ENCODE measurements at places on chromosomes 4 and X. TPM values are rescaled to one million over a fixed set of nuclear protein-coding genes. Genes with fewer than 3 reads are reported as not detected.

HPGDS gene
- not detected for total RNA-seq

DCUN1D4 gene
- 23.3 TPM for total RNA-seq

DNA sequence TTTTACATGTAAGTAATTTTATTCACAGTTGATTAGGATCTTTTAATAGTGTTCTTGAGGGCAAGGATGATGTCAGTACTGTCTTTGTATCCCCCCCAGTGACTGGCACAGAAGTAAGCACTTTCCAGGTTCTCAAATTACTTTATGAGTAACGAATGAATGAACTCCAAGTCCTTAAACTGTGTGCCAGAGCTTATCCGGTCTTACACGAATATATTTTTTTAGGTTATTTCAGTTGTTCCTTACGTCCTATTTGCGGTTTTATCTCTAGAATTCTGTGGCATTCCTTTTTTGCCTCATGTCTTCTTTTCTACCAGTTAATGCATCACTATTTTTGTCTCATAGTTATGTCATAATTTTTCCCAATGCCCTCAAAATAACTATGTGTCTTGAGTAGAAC, 106.9 kb upstream of the MID1IP1 start:
- peak; percentile 78 for DNase-seq

DNA sequence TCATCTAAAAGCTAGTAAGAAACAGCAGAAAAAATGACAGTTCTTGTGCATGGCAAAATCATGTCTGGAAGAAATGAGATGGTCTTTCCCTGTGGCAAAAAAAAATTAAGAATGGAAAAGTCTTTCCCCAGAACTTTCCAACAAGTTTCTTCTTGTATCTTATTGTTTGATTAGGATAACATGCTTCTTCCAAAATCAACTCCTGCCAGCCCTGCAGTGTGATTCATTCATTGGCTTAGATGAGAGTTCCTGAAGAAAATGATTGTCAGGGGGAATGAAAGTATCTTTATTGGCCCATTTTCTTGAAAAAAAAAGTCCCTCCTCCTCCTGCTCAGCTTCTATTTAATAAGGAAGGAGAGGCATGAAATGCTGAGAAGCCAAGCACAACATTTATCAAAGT, 407.7 kb downstream of the ARAP2 start:
- DNase-seq, result no peak

DNA sequence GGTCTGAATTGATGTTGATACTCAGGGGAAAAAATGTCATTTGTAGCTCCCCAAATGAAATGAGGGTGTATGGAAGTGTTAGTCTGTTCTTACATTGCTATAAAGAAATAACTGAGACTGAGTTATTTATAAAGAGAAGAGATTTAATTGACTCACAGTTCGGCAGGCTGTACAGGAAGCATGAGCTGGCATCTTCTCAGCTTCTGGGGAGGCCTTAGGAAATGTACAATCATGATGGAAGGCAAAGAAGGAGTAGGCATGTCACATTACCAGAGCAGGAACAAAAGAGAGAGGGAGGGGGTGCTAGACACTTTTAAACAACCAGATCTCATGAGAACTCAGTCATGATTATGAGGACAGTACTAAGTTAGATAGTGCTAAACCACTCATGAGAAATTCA, 1199.9 kb upstream of the DIAPH2 start:
- no peak for DNase-seq

GRCh38 chrX:111348429-111348828, 63.6 kb downstream of the DCX start:
- no peak for DNase-seq

DNA sequence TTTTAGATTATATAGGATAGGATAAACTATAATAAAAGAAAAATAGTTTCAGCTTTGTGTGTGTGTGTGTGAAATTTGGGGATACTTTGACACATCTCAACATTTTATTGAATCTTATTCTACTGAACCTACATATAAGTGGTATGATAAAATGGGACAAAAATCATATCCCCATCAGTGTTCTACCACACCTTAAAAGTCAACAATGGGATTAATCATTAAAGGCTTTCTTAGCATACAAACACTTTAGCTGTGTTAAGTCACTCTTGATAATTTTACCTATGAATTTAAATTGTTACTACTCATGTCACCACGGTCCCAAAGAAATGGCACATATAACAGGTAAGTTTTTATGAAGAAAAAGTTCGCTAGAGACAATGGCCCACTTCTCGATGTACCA, 37.7 kb upstream of the LRBA start:
- no peak for DNase-seq
